ENCODE measurements at places on chromosomes 6 and 20. TPM values are rescaled to one million over a fixed set of nuclear protein-coding genes. Genes with fewer than 3 reads are reported as not detected.

DNA sequence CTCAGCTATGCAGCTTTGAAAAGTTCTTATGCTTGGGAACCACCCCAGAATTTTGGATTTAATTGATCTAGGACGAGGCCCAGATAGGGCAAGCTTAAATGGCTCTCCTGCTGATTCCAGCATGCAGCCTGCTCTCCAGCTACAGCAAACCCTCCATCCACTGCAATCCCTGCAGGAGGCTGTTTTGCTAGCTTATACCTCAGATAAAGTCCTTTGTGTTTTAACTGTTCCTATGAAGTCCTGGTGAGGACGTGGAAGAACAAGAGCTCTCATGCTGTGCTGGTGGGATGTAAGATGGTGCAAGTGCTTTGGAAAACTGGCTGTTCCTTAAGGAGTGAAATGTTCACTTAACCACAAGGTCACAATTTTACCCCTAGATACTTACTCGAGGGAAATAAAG lies 25.5 kb upstream of the NXT1 start:
- no peak for DNase-seq

DNA sequence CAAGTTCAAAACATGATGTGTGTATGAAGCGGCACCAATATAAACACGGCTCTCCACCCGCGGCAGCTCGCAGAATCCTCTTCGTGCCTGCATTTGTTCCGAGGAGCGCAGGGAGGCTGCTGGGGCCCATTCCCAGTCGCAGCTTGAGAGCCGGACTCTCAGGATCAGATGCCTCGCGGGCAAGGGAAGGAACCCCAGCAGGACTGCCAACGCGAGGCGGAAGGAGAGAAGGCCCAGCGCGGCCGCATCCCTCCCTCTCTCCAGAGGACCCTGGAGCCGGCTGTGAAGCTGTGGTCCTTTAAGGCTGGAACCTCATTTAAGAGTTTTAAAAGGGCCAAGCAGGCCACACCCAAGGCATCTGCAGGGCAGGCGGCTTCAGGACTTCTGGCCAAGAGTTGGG lies 44.2 kb upstream of the ZBP1 start:
- no peak for DNase-seq

- DNase-seq = no peak
These were observed 49.8 kb upstream of the THEMIS start for GRCh38 chr6:127950566-127951145.

DNA sequence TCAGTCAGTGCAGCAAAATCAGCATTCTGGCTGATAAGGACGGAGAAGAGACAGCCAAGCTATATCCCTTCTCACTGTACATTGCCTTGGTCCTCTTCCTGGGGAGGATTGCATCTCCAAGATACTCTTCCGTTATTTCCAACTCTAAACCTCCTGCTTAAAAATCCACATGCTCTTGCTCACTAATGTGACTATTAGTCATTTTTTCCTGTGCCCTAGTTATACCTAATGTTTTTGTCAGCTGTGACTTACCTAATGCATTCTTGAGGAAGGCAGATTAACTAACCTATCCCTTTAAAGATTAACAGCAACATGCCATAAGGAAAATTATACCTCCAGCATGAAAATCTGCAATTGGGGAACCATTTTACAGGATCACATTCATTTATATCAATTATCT lies 317.6 kb downstream of the BTBD9 start:
- peak; percentile 34 for DNase-seq

GRCh38 chr6:27851440-27851839 lies 60.8 kb downstream of the OR2B2 start:
- DNase-seq = no peak

DNA sequence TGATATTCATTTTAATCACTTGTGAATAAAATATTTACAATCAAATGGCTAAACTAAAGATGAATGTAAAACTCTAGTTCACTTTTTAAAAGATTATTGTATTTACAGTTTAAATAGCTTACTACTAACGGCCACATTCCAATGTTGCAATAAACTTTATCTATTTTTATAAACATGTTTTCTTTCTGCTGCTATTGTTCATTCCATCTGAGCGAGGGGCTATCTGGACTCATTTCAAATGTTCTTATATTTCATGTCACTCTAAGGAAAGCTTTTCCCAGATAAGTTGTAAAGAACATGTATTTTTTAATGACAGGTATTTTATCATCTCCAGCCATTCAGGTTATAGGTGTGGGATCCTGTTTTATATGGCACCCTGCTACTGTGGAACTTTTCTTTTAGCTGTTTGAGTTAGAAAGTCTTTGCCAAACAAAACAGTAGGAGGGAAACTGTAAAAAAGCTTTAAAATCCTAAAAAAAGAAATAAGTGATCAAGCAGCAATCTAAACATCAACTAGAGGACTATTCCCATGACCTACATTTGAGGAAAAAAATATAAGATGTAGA lies 42.5 kb downstream of the HMGCLL1 start:
- DNase-seq = no peak

DNA sequence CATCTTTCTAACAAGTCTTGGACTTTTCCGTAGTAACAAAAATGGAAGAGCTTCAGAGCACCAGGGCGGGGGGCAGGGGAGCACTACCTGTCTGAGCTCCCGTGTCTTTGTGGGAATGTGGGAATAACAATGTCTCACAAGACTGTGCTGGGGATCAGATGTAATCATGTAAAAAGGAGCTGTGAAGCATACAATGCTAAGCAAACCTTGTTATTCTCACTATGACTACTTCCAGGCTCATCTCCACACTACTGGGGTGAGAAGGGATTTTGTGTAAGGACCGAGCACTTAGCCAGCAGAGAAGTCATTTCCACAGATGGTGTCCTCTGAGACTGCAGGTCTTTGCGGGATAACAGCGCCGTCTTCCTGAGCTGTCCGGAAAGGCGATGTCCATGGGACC lies 27.1 kb downstream of the PRR18 start:
- DNase-seq = no peak

DNA sequence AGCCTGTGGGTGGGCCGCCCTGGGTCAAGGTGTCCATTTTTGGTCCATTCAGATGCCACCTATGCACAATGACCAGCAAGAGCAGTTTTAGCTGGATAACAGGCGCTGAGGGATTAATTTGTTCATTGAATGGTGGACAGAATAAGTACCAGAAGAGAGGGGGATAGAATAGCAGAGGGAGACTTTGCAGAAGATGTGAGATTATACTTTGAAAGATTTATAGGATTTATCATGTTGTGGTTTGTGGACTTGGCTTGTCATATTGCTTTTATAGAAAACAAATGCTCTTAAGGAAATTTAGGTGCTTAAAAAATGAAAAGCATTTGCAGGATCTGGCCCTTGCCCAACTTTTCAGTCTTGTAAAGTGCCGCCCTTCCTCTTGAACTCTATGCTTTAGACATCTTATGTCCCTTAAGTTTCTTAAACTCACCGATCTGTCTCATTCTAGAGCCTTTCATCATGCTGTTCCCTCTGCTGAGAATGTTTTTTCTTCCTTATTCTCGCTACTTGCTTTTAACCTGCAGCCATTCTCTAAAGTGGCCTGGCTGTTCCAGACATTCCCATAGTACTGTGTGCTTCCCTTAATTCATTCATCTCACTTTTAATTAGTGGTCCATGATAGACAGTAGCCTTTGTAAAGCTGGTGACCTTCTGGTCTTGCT lies 42.5 kb downstream of the CD109 start:
- DNase-seq = no peak

- no peak for DNase-seq
These were observed 194.7 kb downstream of the TENT5A start for GRCh38 chr6:81557811-81558210.

- DNase-seq = no peak
These were observed 318.6 kb upstream of the RUNX2 start for GRCh38 chr6:45009576-45009975.

GRCh38 chr6:12371641-12372146 lies 81.5 kb downstream of the EDN1 start:
- DNase-seq = peak; percentile 79

- no peak for DNase-seq
These were observed 375.7 kb downstream of the MMUT start for GRCh38 chr6:49087369-49087768.

DNA sequence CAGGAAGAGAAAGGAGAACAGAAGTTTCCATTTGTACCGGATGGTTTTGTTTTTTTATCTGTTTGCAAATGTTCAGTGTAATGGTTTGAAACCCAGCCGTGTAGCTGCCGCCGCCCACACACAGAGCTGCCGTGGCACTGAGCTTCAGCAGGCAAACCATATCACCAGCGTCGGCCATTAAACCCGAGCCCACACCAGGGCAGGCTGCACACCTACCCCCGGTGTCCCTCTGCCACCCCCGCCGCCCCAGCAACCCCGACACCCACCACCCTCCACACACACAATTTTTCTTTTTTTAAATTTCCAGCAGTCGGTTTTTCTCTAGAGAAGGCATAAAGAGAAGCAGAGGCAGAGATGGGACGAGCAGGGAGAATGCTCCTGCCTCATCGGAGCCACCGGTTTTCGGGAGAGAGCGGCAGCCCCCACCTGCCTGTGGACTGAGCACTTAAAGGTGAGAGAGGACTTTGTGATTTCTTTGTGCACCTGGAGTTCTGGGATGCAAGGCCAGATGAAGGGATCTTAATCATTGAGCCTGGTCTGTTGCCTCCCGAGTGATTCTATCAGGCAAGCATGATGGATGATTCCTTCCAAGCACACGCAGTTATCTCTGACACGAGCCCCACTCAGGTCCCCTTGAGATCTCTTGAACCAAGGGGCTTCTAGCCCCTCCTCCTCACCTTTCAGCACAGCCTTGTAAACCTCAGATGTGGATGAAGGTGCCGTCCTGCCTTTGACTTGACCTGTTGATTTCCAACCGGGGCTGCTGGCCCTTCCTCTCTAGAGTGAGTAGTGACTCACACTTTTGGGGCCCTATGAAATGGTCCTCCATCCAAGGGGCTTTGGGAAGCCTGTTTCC lies 17.5 kb upstream of the ZNF831 start:
- DNase-seq = no peak

DNA sequence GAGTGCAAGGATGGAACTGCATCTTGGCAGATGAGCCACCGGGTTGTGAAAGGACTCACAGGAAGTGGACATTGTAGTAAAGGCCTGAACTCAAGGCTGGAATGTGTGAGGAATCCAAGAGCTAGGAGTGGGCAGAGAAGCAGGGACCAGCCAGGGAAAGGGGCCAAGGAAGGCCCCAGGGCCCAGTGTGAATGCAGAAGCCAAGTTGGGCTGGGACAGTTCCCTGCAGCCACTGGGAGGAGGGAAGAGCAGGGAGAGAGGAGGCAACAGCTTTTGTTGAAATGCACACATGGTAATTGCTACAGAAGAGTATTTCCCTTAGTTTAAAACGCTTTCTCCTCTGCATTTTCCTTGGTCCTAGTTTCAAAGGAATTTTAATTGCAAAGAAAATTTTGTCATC lies 34.6 kb downstream of the CDH22 start:
- no peak for DNase-seq

DNA sequence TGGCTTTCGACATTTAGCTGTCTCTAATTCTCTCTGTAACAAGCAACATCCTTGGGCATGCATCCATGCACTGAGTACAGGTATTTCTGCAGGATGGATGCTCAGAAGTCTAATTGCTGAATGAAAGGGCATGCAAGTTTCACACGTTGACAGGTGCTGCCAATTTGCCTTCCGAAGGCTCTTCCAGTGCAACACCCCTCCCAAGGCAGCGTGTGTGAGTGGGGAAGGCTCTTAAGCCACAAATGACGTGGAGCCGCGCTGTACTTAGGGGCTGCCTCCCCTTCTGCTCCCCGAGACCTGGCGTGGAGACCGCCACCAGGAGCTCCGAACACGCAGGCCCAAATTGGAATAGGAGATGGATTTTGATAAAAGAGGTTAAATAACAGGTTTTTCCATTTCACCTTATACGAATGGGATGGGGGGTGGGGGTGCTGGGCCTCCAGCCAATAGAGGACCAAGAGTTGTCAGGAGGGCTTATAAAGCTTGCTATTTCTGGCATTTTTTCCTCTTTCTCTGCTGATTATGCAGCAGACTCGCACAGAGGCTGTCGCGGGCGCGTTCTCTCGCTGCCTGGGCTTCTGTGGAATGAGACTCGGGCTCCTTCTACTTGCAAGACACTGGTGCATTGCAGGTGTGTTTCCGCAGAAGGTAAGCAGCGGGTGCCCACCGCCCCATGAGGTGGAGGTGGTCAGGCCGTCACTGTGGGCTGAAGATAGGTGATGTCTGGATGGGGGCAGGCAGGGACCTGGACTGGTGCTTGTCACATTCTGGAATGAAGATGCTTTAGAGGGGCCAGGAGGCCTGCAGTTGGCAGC lies 30.9 kb downstream of the TOX2 start:
- DNase-seq = no peak

DNA sequence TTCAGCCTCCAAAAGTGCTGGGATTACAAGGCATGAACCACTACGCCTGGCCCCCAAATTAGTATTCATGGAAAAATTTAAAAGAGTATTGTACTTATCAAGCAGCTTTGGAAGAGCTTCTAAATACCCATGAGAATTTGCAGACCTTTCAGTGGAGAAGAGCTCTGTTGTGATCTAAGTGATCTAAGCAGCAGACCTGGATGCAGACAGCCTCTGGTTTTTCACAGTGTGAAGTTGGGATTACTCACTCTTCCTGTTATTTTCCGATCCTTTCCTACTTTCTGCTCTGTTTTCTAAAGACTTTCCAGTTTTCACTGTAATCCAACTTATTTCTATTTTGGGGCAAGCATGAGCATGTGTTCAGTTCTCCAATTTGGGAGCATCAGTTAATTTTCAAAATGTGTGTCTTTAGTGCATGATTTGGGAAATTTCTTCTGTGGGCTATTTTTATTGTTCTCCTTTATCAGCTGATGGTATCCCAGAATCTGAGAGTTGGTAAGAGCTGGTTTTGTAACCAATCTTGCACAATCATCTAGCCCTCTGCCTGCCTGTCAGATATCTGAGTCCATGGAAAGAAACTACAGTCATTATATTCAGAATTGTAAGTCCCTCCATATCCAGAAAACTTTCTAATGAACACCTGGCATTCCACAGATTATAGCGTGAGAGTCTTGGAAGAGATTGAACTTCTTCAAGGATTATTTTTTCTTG lies 207.7 kb upstream of the DTNBP1 start:
- no peak for DNase-seq

GRCh38 chr6:143940011-143940597 lies 68.0 kb downstream of the PLAGL1 start:
- DNase-seq = no peak

DNA sequence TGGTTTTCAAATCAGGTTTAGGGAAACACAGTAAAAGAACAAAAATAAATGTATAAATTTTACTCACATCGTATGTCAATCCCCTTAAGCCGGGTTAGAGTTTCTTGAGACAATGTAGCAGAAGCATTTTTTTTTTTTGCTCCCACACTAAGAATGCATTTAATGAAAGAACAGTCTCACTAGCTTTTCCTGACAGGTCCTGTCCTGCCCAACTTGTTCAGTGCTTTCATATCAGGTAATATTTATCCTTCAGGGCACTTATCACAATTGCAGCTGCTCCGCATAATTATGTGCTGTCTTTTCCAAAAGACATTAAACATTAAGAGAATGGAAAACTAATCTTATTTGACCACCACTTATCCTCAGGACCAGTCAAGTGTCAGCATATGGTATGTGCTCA lies 632.0 kb downstream of the HTR1B start:
- DNase-seq = no peak

GRCh38 chr6:4176907-4177306 lies 41.5 kb upstream of the ECI2 start:
- no peak for DNase-seq

- DNase-seq = no peak
These were observed 20.2 kb downstream of the RAMACL start for GRCh38 chr6:166566026-166567011.

Gene MCHR2
- not detected for total RNA-seq

Gene TRIM31
- not detected for total RNA-seq

Gene RFX6
- not detected for total RNA-seq

Gene RRAGD
- 35.4 TPM for total RNA-seq

Gene TAGAP
- 0.96 TPM for total RNA-seq

Gene RPP21
- total RNA-seq = 74.3 TPM

Gene SLC2A10
- 11.9 TPM for total RNA-seq

Gene CD24
- total RNA-seq = 578 TPM

Gene PLCB4
- 19.9 TPM for total RNA-seq

Gene RWDD2A
- total RNA-seq = 4.3 TPM

Measured in kidney epithelial cell (primary cell).